Activated CD4-positive, alpha-beta T cell treated with anti-CD3 and anti-CD28 coated beads, Interleukin-2, amount 10 ng/mL, durations not matched to agents 7 days and 5 days (primary cell): ENCODE measurements at places on chromosomes 16 and 17. TPM values are rescaled to one million over a fixed set of nuclear protein-coding genes. Genes with fewer than 3 reads are reported as not detected.

THRA gene
- total RNA-seq: 9.1 TPM

RASD1 gene
- 0.42 TPM for total RNA-seq

FBXW10 gene
- not detected for total RNA-seq

KRTAP4-4 gene
- not detected for total RNA-seq

PDXDC1 gene
- total RNA-seq: 49.2 TPM

FNDC8 gene
- not detected for total RNA-seq

IKZF3 gene
- 39.8 TPM for total RNA-seq

EVI2B gene
- 74.9 TPM for total RNA-seq

CHD9NB gene
- 0.15 TPM for total RNA-seq

NTN3 gene
- not detected for total RNA-seq

EFNB3 gene
- total RNA-seq: not detected

EIF4A3 gene
- 157 TPM for total RNA-seq

DNA sequence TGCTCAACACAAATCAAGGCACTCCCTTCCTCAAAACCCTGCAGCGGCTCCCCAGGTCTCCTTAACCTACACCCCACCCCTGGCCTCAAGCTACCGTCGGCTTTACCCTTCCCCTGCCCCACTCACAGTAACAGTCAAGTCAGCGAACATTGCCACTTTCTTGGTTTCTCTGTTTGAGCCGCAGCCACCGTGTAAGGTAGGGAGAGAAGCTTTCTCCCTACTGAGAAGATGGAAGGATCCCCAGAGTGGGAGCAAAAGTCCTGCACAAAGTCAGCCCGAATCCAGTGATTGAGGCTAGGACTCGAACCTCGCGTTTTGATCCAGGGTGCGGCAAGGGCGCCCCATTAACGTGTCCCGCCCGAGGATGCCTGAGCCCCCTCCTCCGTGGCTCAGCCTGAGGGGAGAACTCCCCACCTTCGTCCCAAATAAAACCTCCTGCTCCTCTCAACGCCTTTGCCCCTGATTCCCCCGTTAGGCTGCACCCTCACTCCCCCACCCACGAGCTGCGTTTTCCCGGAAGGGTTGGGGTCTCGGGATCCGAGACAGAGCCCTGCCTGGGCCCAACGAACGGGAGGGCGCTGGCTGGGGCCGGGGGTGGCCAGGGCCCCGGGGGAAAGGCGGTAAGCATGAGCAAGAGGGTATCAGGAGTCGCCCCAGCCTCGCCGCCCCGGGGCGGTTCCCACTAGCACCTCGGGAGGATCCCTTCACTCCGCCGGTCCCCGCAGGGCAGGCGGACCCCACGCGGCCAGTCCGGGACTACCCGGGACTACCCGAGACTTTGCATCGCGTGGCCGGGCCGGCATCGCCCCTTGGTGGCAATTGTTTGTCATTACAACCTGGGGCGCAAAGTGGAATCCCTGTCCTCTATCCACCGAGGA is 9.9 kb upstream of the NAGS start:
- peak; percentile 66 for DNase-seq

- DNase-seq: no peak
Measured at GRCh38 chr17:50354198-50354597, 8.3 kb downstream of the XYLT2 start.

GRCh38 chr17:21300601-21301571 is 16.4 kb downstream of the MAP2K3 start:
- no peak for DNase-seq

DNA sequence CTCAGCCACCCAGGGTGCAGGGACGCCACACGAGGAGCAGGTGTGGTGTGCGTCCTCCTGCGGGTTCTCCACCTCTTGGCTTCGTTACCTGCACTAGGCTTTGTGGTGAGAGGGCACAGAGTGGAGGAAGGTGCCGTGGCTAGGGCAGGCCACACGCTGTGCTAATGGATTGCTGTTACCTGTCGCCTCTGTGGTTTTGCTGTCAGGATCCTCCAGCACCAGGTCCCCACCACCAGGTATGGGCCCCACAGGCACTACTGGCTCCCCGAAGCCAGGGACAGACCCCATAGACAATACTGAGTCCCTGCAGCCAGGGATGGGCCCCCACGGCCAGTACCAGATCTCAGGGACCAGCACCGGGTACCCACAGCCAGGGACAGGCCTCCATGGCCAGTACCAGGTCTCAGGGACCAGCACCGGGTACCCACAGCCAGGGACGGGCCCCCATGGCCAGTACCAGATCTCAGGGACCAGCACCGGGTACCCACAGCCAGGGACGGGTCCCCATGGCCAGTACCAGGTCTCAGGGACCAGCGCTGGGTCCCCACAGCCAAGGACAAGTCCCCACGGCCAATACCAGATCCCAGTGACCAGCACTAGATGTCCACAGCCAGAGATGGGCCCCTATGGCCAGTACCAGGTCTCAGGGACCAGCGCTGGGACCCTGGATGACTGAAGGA is 315.6 kb downstream of the SEC14L1 start:
- peak; percentile 46 for DNase-seq

GRCh38 chr16:68049449-68049848 is 26.4 kb downstream of the DUS2 start:
- no peak for DNase-seq

GRCh38 chr16:2749476-2749875 is 3.0 kb upstream of the SRRM2 start:
- DNase-seq: no peak

GRCh38 chr17:27551701-27552248 is 79.2 kb upstream of the LGALS9 start:
- no peak for DNase-seq

DNA sequence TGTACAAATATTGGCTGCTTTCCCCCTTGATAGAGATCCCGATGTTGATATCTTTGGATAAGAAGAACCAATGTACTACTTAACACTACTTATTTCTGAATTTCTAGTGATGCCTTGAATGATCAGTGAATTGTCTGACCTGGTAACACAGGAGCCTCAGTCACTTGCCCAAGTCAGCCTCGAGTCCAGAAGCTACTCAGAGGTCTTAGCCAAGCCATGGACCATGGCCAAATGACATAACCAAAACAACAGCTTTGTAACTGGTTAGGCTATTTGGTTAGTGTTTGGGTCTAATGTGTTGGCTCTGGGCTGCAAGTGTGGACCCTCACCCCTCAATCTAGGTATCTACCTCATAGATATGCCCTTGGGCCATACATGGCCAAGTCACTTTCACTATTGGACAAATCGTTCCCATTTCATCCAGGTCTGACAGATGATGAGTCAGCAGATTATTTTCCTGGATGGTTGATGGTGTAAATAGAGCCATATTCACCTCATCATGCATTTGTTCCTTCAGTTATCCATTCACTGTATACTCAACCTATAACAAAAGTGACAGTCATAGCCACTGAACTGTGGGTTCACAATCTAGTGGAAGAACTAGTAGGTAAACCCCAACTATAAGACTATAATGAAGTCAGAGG is 3.5 kb downstream of the RBFOX1 start:
- no peak for DNase-seq

GRCh38 chr17:49889500-49889899 is 41.6 kb upstream of the TAC4 start:
- DNase-seq: no peak

DNA sequence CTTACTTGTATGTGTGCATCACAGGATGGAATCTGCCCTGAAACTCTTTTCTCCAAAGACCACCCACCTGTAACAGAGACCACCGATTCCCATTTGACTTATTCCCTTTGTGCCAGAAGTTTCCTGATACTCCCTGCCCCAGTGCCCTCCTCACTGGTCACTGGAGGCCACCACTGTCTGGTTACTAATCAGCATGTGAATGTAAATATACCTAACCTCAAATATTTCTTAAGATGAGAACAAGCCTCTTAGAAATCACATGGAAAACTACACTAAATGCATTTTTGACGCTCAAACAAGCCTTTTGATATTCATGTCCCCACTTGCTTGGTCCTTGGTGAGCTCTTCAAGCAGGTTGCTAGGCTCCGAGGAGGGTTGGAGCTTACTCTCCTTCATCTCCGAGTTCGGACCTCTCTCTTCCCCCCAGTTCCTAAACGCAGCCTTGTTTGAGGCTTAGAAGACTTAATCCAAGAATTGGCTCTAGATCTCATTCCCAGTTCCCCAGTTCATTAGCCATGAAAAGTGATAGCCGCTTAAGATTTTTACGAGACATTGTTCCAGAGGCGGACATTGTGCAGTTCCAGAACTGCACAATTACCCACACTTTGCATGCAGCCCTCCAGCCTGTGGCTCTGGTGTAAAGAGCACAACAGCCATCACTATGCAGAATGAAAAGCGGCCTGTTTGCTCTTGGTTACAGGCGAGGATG is 579.2 kb upstream of the PSMD7 start:
- DNase-seq: no peak

DNA sequence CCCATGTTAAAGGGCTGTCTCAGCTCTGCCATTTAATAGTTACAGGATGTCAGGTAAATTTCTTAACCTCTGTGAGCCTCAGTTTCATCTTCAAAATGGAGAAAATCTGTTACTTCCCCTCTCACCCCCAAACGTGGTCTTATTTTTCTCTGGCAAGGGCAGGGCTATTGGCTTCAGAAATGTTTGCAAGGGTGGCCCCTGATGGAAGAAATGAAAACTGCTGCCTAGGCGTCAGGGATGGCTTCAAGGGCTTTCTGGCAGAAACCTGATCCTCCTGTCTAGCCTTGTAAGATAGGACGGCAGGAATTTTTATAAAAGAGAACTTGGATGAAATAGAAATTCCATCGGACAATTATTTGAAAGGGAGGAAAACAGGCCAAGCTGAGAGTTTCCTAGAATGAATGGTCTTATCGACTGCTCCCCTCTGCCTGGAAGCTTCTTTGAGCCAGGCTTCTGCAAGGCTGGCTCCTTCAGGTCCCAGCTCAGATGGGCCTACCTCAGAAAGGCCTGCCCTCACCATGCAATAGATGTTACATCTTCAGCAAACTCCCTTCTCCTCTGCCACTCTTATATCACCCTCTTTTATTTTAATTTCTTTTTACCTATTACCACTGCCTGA is 43.0 kb upstream of the TANGO6 start:
- DNase-seq: peak; percentile 67

GRCh38 chr16:5615868-5616642 is 518.5 kb upstream of the EEF2KMT start:
- peak; percentile 30 for DNase-seq

DNA sequence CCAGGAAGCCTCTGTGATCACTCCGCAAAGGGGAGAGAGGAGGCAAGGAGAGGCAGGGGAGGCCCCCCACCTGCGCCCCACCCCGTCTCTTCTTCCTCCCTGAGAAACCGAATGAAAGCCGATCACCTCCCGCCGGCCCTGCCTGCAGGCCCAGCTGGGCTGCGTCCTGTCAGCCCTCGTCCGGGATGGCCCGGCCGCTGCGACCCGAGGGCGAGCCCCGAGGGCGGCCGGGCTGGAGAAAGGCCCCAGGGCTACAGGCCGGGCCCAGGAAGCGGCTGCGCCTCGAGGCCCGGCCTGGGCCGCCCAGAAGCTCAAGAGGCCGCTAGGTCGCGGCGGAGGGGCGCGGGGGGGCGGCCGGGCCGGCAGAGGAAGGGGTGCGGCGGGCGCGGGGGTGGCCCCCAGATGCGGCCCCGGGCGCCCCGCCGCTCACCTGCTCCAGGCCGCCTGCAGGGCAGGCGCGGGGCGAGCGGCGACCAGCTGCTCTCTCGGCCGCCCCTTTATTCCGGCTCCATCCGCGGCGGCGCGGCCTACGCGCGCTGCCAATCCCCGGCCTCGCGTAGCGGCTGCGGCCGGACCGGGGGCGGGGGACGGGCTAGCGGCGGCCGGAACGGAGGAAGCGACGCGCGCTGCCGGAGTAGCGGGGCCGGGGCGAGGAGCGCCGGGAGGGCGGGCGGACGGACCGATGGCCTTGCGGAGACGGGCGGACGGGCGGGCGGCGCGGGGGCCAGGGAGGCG is at the start of gene ZNF319:
TSS of gene ZNF319 (minus strand) at position 702 of the 735 bp plus-strand sequence. CDS start 2,407 bp downstream, outside the sequence.
- no peak for DNase-seq

DNA sequence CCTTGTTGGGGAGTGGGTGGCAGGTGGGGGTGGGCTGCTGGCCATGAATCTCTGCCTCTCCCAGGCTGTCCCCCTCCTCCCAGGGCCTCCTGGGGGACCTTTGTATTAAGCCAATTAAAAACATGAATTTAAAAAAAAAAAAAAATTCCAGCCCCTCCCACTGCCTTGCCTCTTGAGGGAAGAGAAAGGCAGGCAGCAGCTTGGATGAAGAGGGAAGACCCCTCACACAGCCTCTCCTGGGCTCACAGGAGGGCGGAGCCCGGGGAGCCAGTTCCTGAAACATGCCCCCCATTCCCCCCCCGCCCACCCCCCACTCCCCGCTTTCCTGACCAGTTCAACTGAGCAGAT is 1.8 kb upstream of the TCAP start:
- no peak for DNase-seq

DNA sequence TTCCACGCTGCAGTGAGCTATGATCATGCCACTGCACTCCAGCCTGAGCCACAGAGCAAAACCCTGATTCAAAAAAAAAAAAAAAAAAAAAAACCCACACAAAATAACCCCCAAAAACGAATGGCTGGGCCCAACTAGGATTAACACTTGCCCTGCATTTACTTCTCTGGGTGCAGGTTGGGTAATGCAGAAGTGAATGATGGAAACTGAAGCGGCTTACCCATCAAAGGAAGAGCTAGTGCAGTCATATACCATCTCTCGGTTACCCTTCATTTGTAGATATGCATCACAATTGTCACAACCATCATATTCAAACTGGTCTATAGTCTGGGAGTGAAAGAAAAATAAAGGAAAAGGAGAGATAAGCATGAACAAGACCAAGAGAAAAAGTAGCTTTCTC is 819 bp downstream of the SUPT4H1 start:
- no peak for DNase-seq

DNA sequence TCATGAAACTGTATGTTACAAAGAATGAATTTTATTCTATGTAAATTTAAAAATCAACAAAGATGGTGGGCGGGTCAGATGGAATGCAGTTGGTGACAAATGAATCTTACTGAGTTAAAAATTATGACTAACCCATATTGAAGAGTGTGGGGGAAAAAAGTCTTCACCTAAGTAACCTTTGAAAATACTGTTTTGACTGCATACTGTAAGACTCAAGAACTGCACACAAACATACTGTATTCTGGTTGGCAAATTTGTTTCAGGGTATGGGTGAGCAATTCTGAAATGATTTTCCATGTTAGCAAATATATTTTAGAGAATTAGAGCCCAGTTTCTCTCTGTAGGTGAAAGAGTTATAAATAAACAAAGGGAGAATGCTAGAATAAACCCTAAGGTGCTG is 153.7 kb upstream of the KCNJ18 start:
- no peak for DNase-seq

- DNase-seq: peak; percentile 57
Measured at GRCh38 chr17:66727634-66728570, 107.0 kb upstream of the CACNG5 start.

GRCh38 chr17:58982626-58983025 is 124.1 kb downstream of the TRIM37 start:
- DNase-seq: no peak
